ENCODE measurements at places on chromosomes 7 and 10. TPM values are rescaled to one million over a fixed set of nuclear protein-coding genes. Genes with fewer than 3 reads are reported as not detected.

The ARMC3 gene
- not detected for total RNA-seq

The PPP1R17 gene
- not detected for total RNA-seq

The ARHGAP19 gene
- 9.4 TPM for total RNA-seq

The CALN1 gene
- total RNA-seq = 0.33 TPM

The CSGALNACT2 gene
- total RNA-seq = 35.8 TPM

GRCh38 chr7:22633954-22634474 is 93.0 kb upstream of the IL6 start:
- H3K36me3 ChIP-seq = no peaks in the 10 kb centered on the region
- H3K4me3 ChIP-seq = no peak overlapping the region
- no peaks in the 10 kb centered on the region for H3K4me1 ChIP-seq
- no peaks in the 10 kb centered on the region for H3K27me3 ChIP-seq
- no peak overlapping the region for H3K27ac ChIP-seq

- H3K36me3 ChIP-seq = no peaks in the 10 kb centered on the region
- no peak overlapping the region for H3K4me3 ChIP-seq
- H3K4me1 ChIP-seq = no peaks in the 10 kb centered on the region
- no peak for DNase-seq
- no peaks in the 10 kb centered on the region for H3K27me3 ChIP-seq
Observed at GRCh38 chr10:104333728-104334373, 4.4 kb downstream of the ITPRIP start.

DNA sequence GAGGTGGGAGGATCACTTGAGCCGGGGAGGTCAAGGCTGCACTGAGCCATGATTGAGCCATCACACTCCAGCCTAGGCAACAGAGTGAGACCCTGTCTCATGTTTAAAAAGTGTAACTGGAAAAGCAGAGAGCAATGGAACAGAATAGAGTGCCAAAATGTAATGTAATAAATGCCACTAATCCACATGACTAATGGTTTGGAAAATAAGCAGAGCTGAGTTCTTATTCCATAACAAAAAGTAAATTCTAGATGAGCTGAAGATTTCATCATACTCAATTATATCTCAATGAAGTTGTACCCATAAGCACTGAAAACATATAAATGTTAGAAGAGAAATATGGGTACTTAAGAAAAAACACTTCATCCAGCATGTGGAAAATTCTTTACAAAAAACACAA is 132.6 kb downstream of the USP6NL start:
- H3K4me1 ChIP-seq = no peaks in the 10 kb centered on the region
- H3K27ac ChIP-seq = no peak overlapping the region
- H3K27me3 ChIP-seq = no peaks in the 10 kb centered on the region
- DNase-seq = no peak
- H3K4me3 ChIP-seq = no peak overlapping the region
- no peaks in the 10 kb centered on the region for H3K36me3 ChIP-seq

DNA sequence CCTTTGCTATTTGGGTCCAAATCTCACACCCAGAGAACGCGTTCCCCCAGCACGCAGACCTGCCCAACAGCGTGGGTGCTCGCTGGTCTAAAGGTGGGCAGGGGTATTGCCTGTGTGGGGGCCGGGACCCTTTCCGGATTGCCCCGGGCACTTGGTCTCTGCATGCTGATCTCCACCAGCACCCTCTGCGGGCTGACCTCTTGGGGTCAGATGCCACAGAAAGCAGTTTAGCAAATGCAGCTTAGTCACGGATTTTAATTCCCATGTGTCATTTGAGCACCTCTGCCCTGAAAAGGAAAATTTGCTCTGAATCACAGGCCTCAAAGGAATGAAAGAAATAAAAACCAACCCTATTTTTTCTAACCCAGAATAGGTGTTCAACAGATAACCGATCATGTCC is 46.7 kb downstream of the PKD1L1 start:
- no peaks in the 10 kb centered on the region for H3K4me1 ChIP-seq
- H3K27ac ChIP-seq = no peak overlapping the region
- no peaks in the 10 kb centered on the region for H3K27me3 ChIP-seq
- no peak overlapping the region for H3K4me3 ChIP-seq

DNA sequence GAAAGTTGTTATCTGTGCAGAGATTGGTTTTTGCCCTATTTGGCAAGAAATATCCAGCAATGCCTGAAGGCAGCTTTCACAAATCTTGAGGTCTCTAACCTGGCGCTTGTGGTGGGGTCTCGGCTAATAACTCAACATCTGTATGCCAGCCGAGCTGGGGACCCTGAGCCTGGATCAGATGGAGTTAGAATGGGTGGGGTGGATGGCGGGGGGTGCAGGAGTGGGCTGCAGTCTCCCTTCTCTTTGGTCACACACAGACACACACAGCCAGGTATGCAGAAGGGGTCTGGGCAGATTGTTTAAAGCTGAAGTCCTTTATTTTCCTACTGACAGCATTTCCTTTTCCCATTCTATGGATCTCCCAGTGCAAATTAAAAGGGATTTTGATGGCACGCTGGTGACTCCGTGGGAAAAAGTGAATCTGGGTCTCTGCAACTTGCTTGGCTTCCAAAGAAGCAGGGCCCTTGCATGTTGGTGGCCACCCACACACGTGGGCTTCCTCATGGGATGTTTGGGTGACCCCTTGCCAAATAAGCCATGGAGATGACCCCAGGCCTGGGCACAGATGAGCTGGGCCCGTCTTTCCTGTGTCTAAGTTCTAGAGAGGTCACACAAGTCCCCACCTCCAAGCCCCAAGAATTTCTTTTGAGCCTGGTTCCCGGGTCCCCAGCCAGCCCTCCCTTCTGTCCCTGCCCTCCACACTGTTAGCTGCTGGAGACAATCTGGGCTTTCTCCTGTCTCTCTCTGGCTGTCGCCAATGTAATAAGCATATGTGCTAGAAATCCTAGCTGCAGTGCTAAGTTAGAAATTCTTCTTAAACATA is 39.9 kb upstream of the EMX2 start:
- H3K27ac ChIP-seq = no peak overlapping the region
- H3K4me3 ChIP-seq = no peak overlapping the region
- H3K4me1 ChIP-seq = no peaks in the 10 kb centered on the region
- no peak for DNase-seq

GRCh38 chr7:32218741-32219288 is 148.6 kb upstream of the PDE1C start:
- H3K27me3 ChIP-seq = no peaks in the 10 kb centered on the region
- H3K27ac ChIP-seq = no peak overlapping the region
- no peaks in the 10 kb centered on the region for H3K4me1 ChIP-seq
- no peak for DNase-seq
- no peak overlapping the region for H3K4me3 ChIP-seq

- no peak overlapping the region for H3K4me3 ChIP-seq
- no peaks in the 10 kb centered on the region for H3K27me3 ChIP-seq
- no peaks in the 10 kb centered on the region for H3K4me1 ChIP-seq
- no peaks in the 10 kb centered on the region for H3K36me3 ChIP-seq
- H3K27ac ChIP-seq = no peak overlapping the region
Observed at GRCh38 chr10:105967256-105967655, 1197.2 kb downstream of the SORCS1 start.

DNA sequence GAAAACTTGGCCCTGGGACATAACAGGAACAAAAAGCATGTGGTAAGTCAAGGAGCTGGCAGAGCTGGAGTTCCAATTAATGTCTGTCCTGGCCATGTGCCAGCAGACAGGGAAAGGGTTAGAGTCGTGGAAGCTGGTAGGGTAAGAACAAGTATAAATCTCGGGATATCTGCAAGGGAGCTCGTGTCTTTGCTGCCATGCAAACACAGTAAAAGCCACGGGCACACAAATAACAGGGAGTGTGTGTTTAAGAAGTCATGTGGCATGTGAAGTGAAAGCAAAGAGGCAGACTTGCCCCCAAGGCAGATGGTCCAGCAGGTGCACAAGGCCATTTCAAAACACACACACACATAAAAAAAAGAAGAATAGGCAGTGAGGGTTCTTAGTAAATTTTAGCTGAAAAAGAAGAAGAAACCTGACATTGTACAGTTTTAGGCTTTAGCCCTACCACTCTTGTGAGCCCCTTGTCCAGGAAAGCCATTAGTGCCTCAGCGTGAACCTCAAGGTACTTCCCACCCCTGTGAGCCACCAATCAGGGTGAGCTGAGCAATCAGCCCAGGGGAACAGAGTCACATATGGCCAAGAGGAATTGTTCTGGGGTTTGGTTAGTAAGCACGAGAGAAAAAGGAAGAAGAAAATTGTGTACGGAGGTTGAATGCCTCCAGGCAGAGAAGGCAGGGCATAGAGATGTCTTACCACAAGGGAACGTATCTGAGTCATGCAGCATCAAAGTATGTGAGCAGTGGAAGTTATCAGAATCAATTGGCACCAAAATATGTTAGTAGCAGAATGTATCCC is 32.8 kb upstream of the ARHGAP12 start:
- no peak overlapping the region for H3K27ac ChIP-seq
- no peaks in the 10 kb centered on the region for H3K27me3 ChIP-seq
- DNase-seq = no peak

Measured in aorta (tissue), 5 donors.